GM23338 (cell line): ENCODE measurements at places on chromosomes 11 and 22. TPM values are rescaled to one million over a fixed set of nuclear protein-coding genes. Genes with fewer than 3 reads are reported as not detected.

Gene SPTY2D1
- 14.1 TPM in 2 replicates for total RNA-seq

Gene ZNF202
- 33.0 and 36.7 TPM in 2 replicates for total RNA-seq

Gene RIBC2
- total RNA-seq, result 2.2 TPM in 2 replicates

Gene OR52R1
- not detected in 2 replicates for total RNA-seq

Gene POLDIP3
- total RNA-seq, result 49.0 and 54.3 TPM in 2 replicates

Gene C22orf31
- not detected in 2 replicates for total RNA-seq

Gene PLAAT3
- total RNA-seq, result 61.1 and 63.2 TPM in 2 replicates

Gene E2F8
- total RNA-seq, result 6.3 and 10.6 TPM in 2 replicates

Gene PHOX2A
- not detected in 2 replicates for total RNA-seq

Gene SCUBE2
- 0.63 TPM in 1 of 2 replicates, not detected in the other for total RNA-seq

Gene FBLN1
- 134 and 137 TPM in 2 replicates for total RNA-seq

Gene LMO2
- total RNA-seq, result 3.1 and 3.9 TPM in 2 replicates

Gene GALNT18
- 10.8 and 12.2 TPM in 2 replicates for total RNA-seq

Gene MYO18B
- total RNA-seq, result 0.27 and 0.45 TPM in 2 replicates

Gene APOBEC3B
- total RNA-seq, result 5.9 and 7.0 TPM in 2 replicates

Gene TNNT3
- total RNA-seq, result not detected in 2 replicates

Gene WBP2NL
- total RNA-seq, result 0.14 and 0.39 TPM in 2 replicates

Gene LRRC56
- total RNA-seq, result 0.54 and 0.87 TPM in 2 replicates

Gene BATF2
- total RNA-seq, result 0.58 and 1.6 TPM in 2 replicates

Gene OR52H1
- total RNA-seq, result 0.28 TPM in 1 of 2 replicates, not detected in the other

Gene SHANK2
- total RNA-seq, result 73.1 and 81.4 TPM in 2 replicates

Gene IL17REL
- total RNA-seq, result 0.31 TPM in 1 of 2 replicates, not detected in the other

Gene SAA4
- total RNA-seq, result not detected in 2 replicates

Gene OR4S1
- not detected in 2 replicates for total RNA-seq

Gene HMOX1
- total RNA-seq, result 19.3 and 22.6 TPM in 2 replicates

Gene CREB3L1
- total RNA-seq, result 4.5 and 8.5 TPM in 2 replicates

Gene GGT1
- 4.5 and 7.4 TPM in 2 replicates for total RNA-seq

Gene SLC29A2
- 26.3 and 31.1 TPM in 2 replicates for total RNA-seq

Gene SLC22A12
- not detected in 2 replicates for total RNA-seq

Gene BEST1
- total RNA-seq, result 0.35 and 0.89 TPM in 2 replicates

Gene MUC5AC
- total RNA-seq, result not detected in 2 replicates

Gene MRGPRE
- not detected in 2 replicates for total RNA-seq

Gene TRIM6
- 49.0 and 50.8 TPM in 2 replicates for total RNA-seq

Gene SLC5A1
- total RNA-seq, result 0.03 TPM in 1 of 2 replicates, not detected in the other

Gene ZC3H12C
- total RNA-seq, result 2.4 and 2.6 TPM in 2 replicates

Gene NLRP14
- 0.10 TPM in 1 of 2 replicates, not detected in the other for total RNA-seq

Gene KIF18A
- 25.9 and 26.5 TPM in 2 replicates for total RNA-seq

Gene OR4C16
- total RNA-seq, result not detected in 2 replicates

Gene DCHS1
- total RNA-seq, result 16.5 and 20.7 TPM in 2 replicates

Gene CASP5
- not detected in 2 replicates for total RNA-seq

Gene ISX
- total RNA-seq, result not detected in 2 replicates

Gene HBE1
- 1.0 TPM in 1 of 2 replicates, not detected in the other for total RNA-seq

Gene WNT7B
- 0.10 and 3.0 TPM in 2 replicates for total RNA-seq
